ENCODE measurements at places on chromosomes 1 and 21.

DNA sequence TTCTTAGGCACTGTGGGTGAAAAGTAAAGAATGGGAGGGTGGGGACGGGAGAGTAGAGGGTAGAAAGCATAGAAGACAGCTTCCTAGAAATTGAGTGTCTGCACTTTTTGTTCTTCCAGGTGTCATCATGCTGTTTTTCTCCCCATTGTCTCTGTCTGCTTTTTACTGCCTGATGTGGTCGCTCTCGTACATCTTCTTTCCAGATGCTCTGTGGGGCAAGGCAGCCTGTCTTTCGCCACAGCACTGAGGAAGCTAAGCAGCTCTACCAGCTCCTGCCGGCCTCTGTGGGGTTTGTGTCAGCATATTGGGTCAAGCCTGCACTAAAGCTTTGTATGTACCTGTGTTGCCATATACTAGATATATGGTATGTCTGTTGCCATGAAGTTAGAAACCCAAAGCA, 13.2 kb downstream of the TMEM269 start:
- DNase-seq: no peak

GRCh38 chr1:39886757-39887231, 3.5 kb upstream of the TRIT1 start:
- DNase-seq: no peak

DNA sequence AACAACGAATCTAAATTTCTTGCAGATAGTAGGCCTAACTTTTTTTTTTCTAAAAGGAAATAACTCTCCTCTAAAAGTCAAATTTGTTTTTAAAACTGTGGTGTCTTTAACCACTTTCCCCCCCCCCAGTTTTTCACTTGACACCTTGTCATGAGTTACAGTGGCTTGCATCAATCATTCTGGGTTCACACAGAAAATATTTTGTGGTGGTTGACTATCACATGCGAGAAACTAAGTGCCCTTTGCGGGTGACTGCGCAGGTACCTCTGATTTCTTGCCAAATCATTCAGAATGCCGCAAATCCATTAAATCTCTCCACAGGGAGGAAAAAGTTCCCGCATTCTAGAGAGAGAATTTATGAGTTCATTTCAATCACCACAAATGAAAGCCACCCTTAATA, 23.8 kb upstream of the SAMSN1 start:
- DNase-seq: no peak

GRCh38 chr1:160474392-160475242, 48.4 kb downstream of the SLAMF6 start:
- DNase-seq: no peak

DNA sequence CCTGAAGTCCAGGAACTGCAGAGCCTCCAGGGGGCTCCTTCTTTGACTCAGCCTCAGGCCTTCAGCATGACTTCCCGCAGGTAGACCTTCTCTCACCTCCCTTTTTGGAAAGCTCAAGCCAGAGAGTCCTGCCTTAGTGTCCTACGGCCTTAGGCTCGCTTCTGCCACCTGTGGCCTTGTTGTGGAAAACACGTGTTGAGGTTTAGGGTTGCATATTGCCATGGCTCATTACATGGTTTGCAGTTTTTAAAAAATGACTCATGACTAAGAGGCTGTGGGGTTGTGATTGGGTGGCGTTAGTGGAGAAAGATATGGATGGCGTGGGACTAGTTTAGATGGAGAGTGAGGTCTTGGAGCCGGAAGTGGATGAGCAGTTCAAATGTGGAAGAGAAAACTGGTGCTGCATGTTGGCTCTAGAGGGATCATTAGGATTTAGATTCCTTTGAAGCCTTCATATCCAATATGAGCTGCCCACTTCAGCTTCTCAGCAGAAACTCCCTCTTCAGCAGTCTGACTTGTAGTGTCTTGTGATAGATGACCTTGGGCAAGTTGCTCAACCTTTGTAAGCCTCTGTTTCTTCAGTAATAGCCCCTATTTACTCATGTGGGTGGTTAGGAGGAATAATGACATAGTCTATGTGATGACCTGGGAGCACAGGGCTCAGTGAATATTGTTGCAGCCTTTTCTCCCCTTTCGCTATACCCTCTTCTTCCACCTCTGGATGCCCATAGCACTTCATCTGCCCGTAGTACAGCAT, 6.5 kb upstream of the FGGY start:
- peak; percentile 69 for DNase-seq

GRCh38 chr21:22993822-22994574, 1995.8 kb downstream of the NCAM2 start:
- no peak for DNase-seq

DNA sequence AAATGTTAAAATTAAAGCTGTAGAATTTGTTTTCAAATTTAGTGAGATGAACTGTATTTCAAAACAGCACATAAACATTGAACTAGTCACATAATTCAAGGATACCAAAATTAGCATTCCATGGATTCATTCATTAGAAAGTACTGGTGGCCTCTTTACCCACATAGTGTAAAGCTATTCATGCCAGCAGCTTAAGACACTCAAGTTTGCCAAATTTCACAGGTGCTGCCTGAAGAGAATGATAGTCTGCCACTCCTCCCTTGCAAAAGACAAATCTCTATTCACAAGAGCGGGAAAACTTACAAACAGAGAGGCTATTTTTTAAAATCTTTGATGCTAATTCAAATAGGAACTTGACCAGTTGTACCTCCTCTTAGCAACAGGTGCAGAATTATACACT, 337.0 kb downstream of the BRINP3 start:
- DNase-seq: no peak

- no peak for DNase-seq
Observed at GRCh38 chr1:203311368-203312301, 6.3 kb downstream of the BTG2 start.

GRCh38 chr1:186798960-186799688, 29.6 kb upstream of the PLA2G4A start:
- no peak for DNase-seq

GRCh38 chr1:209420276-209420675, 163.2 kb upstream of the CAMK1G start:
- DNase-seq: no peak

DNA sequence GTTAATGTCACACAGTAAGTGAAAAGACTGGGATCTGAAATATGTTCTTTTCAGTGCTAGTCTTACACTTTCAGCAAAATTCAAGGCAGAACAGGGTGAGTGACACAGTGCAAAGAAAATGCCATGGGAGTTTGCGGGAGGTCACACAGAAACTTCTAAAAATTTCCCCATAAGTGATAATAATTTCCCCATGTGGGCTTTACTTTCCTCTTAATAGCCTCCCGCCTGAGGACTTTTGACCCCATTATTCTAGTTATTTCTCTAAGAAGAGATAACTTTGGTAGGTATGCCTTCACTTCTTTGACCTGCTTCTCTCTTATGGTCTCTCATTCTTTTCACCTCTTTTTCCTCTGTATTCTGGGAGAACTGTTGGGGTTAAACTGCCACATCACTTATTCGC, 8.1 kb upstream of the DNAH14 start:
- no peak for DNase-seq

- no peak for DNase-seq
Observed at GRCh38 chr1:187413405-187414169, 584.8 kb downstream of the PLA2G4A start.

DNA sequence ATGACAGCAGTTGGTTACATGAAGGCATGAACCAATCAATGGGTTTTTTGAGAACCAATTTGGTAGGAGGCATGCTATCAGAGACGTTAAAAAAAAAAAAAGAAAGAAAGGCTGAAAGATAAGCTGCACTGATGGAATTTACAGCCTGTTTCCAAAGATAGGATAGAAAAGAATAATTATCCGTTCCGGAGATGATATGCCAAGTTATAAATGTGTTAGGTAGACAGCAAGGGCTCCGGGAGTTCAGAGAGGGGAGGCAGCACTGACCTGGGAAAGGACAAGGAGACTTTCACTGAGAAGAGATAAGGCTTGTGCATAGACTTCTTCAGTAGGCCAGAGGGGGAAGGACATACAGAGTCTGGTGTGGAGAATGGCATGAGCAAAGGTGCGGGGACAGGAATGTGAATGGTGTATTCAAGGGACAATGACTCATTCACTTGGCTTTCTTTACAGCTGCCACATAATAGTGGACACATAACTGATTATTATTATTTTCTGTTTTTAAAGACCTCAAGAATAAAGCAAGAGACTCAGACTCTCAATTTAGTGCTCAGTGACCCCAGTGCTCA, 24.8 kb upstream of the ACBD6 start:
- no peak for DNase-seq

- no peak for DNase-seq
Observed at GRCh38 chr1:235275836-235276235, 52.1 kb downstream of the ARID4B start.

DNA sequence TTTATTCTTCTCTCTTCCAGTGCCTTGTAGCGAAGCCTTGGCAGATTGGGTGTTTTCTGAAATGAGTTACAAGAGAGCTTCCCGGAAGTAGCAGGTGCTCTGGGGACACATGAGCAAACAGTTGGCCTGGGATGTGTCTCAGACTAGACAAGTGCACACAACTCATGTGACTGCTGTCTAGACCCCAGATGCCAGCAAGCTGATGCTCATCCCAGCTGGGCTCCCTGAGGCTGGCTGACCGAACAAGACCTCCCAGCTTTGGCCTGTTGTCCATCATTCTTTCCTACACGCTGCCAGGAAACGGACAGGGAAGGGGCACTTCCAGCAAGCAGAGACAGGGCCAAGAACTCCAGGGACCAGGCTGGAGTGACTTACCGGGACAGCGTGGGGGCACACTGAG, 18.7 kb upstream of the CSF1 start:
- DNase-seq: no peak

GRCh38 chr21:44773291-44773932, 28.2 kb downstream of the UBE2G2 start:
- DNase-seq: no peak

- DNase-seq: no peak
Observed at GRCh38 chr1:27588256-27589232, 15.4 kb downstream of the AHDC1 start.

DNA sequence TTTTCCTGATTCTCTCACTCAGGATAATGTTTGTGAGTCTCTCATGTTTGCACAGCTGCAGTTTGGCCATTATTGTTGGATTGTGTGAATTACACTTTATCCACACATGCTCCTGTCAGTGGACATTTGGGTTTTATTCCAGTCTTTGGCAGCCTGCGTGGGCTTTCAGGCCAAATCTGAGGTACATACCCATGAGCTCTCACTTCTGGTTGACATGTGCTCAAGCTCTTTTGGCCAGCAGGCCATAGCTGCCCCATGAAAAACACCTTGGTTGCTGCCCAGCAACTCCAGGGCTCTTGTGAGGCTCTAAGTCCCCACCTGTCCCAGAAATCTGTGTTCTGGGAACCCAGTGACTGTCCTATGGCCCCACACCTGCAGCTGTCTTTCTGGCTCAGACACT, 124.5 kb upstream of the GALNT2 start:
- DNase-seq: no peak

- DNase-seq: no peak
Observed at GRCh38 chr1:17632106-17632505, 92.6 kb downstream of the ARHGEF10L start.

DNA sequence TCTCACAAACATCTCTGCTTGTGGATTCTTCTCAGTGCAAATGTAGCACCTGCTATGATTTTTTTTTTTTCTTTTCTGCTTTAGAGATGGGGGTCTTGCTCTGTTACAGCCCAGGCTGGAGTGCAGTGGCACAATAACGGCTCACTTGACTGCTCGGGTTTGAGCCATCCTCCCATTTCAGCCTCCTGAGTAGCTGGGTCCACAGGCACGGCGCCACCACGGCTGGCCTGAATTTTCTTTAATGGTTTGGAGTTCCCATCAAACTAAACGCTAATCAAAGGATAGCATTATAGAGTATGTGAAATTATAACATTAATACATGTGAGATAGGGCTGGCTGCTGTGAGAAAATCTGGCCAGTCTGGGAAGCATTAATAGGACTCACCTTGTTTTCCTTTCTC, 7.2 kb upstream of the PTGER3 start:
- DNase-seq: no peak

Measured in Right ventricle myocardium inferior (tissue), 1 donor.